Activated CD4-positive, CD25-positive, alpha-beta regulatory T cell (primary cell): ENCODE measurements at places on chromosomes 3 and 15.

- DNase-seq, result peak; percentile 12
Measured at GRCh38 chr15:70095408-70096214, 2.1 kb downstream of the TLE3 start.

- no peak for DNase-seq
Measured at GRCh38 chr15:70071799-70072198, 25.9 kb downstream of the TLE3 start.

DNA sequence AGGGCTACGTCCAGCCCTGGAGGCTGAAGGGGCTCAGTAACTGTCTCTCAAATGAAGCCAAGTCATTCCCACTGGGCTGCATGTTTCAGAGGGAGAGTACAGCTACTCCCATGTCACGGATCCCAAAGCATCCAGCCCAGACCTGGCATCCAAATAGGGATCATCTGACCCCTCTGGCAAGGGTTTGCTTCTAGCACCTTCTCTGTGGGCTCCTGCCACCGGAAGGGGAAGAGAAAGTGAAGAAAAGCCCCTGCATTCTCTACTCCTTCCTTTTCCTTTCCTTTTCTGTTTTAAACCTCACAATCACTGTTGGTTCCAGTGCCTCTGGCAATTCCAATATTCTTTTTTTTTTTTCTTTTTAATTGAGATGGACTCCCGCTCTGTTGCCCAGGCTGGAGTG is 64.5 kb upstream of the CTSH start:
- no peak for DNase-seq

- no peak for DNase-seq
Measured at GRCh38 chr3:66816090-66816761, 181.9 kb upstream of the KBTBD8 start.

DNA sequence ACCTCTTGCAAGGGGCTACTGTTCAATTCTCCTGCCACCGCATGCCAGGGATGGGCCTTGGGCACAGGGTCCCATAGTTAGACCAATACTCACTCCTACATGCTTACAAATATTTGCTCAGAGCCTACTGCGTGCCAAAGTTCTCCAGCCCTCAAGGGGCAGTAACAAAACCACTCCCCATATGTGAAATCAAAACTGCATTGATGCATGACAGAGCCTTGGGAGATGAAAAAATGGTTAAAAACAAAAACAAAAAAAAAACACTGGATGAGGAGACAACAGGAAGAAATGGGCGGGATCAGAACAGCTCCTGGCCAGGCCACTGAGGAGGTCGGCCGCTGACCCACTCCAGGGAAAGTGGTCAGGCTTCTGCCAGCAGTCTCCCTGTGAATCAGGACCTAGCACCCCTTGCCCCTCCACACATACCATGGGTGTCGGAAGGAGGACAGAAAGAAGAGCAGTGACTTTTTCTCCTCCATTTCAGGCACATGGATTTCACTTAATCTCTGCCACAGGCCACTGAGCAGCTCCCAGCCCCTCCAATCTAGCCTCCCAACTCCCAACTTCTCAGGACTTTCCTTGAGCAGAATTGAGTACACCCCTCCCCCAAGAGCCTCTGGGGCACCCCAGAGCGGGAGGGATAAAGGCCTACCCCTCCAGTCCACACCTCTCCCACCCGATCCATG is 2.8 kb downstream of the PLXNB1 start:
- DNase-seq, result no peak

- DNase-seq, result no peak
Measured at GRCh38 chr15:50109076-50109987, 9.7 kb downstream of the ATP8B4 start.

GRCh38 chr15:36831904-36832287 is 252.5 kb downstream of the CDIN1 start:
- no peak for DNase-seq
